ENCODE measurements at places on chromosomes 6 and 20.

GRCh38 chr6:63188828-63189227 lies 22.4 kb upstream of the FKBP1C start:
- no peak for DNase-seq

- DNase-seq = no peak
Measured at GRCh38 chr6:132960720-132961119, 146.4 kb downstream of the RPS12 start.

DNA sequence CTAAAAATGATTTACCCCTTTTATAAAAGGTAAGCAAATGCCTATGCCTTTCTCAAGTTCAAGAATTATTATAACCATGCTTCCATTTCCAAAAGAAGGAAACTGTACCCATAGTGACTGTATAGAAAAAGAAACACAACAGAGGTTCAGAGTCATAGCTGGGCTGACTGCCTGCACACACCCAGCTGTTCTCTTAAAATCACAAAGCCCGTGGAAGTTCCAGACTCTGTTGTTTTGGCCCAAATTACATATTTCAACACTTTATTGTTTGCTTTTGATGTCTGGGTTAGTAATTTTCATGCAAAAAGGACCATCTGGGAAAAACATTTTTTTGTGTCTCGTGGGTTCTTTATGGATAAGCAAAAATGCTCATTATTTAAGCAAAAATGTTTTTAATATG lies 99.2 kb downstream of the LCA5 start:
- DNase-seq = no peak

DNA sequence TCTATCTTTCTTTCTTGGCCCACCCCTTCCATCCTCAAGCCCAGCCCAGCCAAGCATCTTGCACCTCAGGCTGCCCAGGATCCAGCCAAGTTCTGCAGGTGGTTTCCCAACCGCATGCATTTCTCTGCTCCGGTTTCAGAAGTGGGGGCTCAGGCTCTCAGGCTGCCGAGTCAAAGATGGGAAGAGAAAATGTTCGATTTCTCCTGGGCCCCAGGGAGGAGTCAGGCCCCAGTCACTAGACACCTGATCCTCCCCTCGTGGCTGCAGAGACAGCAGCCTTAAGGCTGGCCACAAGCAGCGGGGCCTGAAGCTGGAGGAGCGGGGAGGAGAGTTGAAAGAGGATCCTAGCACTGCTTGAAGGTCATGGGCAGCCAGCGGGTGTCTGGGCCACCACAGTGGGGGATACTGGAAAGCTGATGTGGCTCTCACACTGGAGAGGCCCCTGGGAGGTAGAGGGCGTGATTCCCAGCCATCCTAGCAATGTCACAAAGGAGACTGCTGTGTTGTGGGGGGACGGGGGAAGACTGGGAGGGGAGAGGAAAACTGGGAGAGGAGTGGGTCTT lies 42.2 kb upstream of the ZFAND3 start:
- no peak for DNase-seq

GRCh38 chr6:143700684-143701348 lies 23.1 kb downstream of the PHACTR2 start:
- DNase-seq = no peak

DNA sequence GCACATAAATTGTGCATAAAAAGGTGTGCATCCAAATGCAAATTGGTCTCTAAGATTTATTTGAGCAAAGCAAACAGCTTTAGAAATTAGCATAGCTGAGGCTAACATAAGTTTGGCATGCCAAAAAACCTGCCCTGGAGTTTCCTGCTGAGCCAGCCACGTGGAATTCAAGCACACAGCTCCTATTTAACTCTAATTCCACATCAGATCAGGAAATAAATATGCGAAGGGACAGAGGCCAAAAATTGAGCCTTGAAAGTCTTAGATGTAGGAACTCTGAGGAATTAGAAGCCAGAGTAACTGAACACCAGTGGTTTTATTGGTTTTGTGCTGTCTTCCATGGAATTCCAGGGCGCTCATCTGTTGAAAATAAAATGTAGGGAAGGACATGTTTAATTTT lies 19.6 kb downstream of the SOBP start:
- DNase-seq = no peak
